Osteoblast (primary cell): ENCODE measurements at places on chromosomes 3 and 15.

DNA sequence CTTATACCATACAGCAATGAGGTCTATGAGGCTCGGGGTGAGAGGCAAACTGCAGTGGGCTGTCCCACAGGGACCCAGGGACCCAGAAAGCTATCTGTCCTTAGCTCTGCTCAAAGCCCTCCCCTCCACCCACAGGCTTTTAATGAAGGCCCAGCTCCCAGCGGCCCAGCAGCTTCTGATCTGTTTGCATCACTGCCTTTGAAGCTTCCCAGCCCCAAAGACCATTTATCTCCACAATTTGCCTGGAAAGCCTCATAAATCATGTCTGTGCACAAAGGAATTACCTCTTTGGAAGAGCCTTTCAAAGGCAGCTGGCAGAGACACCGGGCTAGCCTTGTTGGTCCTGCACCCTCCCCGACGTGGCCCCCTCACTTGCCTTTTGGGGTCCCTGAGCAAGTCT, 123.9 kb downstream of the RAB11A start:
- DNase-seq: no peak

GRCh38 chr15:90325726-90326125, 26.4 kb upstream of the ZNF774 start:
- no peak for DNase-seq

DNA sequence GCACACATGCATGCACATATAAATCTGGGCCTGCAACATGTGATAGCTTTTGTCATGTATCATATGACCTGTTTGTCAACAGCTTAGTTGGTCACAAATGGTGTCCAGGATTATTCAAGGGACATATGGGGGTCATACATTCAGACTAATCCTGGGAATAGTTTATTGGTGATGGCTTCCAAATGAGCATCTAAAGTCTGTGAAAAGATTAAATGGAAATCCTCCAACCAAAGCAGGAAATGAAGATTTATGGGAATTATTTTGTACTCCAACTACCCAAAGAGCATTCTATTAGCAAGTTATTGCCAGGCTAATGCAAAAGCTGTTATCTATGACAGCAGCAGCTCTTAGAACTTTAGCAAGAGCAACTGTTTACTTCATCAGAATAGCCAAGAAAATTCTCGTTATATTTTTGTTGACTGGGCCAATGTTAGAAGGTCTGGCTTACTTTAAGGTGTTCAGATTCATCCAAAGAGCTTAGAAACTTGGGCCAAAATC, 7.1 kb downstream of the FSTL1 start:
- no peak for DNase-seq

- no peak for DNase-seq
These were observed 67.1 kb upstream of the MCTP2 start for GRCh38 chr15:94164202-94164807.

DNA sequence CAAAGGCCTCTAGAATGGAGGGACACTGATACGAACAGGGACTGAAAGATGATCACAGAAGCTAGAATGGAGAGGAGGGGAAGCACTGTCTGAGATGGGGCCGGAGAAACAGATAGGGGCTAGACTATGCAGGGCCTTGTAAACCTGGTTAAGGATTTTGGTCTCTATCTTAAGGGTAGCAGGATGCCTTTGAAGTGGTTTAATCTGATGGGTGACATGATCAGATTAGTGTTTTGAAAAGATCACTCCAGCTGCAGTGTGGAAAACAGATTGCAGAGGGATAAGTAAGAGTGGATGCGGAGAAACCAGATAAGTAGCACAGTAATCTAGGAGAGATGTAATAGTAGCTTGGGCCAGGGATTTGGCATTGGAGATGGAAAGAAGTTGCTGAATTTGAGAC, 108.1 kb downstream of the RSRC1 start:
- DNase-seq: no peak

DNA sequence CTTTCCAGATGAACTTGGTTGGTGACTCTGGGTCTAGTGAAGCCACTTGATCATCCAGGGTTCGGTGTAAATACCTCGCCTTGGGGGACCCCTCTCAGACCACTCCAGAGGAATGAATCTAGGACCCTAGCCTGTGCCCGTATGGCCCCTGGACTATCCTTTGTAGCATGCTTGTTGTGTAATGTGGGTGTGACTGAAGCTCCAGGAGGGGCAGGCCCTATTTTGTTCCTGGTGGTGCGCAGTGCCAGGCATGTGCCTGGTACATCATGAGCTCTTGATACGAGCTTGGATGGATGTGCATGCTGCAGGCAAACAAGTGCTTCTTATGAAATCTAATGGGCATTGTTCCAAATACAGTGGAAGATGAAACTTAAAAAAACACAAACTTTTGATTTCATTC, 82.8 kb downstream of the EBLN2 start:
- DNase-seq: no peak

DNA sequence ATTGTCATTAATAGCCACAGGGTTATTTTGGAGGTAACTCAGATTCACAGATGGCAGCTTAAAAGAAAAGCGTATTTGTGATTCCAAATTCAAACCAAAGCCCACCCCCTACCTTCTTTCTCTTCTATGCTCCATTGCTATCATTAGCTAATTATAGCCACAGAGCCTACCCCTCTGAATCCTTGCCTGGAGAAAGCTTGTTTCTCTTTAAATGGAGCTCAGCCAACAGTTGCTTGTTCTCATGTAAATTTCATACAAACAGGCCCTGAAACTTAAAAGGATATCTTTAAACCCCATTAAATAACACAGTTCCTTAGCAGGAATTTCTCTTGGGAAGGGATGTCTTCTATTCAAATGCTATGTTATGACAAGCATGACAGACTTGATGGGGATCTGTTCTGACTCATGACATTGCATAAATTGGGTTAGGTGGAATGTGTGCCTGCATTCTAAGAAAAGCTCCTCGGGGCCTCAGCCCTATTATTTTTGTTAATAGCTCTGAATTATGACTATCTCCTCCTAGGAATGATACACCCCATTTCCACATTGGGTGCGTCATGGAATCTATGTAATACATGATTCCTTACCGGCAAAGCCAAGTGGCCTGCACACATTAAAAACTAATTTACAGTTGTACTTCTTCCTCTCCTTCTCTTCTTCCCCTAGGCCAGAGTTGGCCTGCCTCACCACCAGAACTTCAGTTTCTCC, 265.8 kb downstream of the TAFA4 start:
- no peak for DNase-seq
